ENCODE measurements at places on chromosomes 6 and 20.

- DNase-seq: no peak
Observed at GRCh38 chr6:91961671-91962070, 1374.8 kb upstream of the MAP3K7 start.

GRCh38 chr6:148530394-148530953, 187.8 kb downstream of the SASH1 start:
- DNase-seq: no peak

DNA sequence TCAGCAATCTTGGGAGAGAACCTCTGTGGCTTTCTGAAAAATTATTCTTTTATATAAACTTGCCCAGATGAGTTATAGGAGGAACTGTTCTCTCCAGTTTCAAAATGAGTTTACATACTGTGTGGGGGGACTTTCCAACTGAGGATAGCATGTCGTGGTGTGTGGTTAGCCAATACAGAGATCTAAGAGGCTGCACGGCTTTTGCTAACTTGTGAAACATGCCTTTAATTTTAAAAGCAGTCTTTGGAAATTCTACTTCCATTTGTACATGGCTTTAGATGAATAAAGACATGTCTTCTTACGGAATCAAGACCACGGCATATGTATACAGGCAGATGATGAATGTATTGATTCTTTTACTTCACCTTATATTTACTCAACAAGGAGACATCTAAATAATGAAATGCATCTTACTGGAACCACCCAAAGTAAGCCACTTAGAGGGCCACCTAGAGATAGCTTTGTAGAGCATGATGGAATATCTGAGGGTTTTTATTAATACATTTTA, 39.8 kb downstream of the HIVEP1 start:
- DNase-seq: peak; percentile 52

GRCh38 chr20:11001764-11002540, 328.2 kb upstream of the JAG1 start:
- no peak for DNase-seq

- DNase-seq: no peak
Observed at GRCh38 chr6:110693296-110693695, 122.0 kb downstream of the CDK19 start.

DNA sequence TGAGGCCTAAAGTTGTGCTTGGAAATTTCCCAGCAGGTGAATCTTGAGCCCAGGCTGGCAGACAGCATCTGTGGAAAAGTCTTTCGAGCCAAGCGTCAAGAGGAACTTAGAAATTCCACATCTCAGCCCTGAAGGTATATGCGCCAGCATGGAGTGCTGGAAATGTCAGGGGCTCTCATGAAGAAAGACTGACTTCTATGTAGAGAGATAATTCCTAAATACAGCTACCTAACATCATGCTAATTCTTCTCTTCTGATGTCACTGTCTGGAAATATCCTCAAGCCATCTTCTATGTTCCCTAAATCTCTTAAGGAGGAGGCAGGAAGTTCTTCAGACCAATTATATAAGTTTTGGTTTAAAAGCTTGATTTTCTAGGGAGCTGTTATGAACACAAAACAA, 492.4 kb upstream of the MARCKS start:
- no peak for DNase-seq

DNA sequence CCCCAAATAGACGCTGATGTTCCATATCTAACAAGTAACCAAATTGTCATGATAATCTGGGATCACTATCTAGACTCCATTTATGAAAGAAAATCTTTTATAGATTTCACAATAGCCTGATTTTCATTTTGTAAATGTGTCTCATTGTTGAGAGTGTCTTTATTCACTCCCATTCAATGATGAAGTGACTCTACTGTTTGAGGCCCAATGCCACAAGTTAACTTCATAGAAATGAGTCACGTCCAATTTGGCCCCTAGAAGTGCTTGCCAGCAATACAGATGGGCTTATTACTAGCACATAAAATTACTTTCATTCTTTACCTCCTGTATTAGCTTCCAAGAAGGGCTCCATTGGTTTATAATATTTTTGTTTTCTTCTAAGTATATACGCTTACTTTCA, 6.3 kb downstream of the IPCEF1 start:
- no peak for DNase-seq

DNA sequence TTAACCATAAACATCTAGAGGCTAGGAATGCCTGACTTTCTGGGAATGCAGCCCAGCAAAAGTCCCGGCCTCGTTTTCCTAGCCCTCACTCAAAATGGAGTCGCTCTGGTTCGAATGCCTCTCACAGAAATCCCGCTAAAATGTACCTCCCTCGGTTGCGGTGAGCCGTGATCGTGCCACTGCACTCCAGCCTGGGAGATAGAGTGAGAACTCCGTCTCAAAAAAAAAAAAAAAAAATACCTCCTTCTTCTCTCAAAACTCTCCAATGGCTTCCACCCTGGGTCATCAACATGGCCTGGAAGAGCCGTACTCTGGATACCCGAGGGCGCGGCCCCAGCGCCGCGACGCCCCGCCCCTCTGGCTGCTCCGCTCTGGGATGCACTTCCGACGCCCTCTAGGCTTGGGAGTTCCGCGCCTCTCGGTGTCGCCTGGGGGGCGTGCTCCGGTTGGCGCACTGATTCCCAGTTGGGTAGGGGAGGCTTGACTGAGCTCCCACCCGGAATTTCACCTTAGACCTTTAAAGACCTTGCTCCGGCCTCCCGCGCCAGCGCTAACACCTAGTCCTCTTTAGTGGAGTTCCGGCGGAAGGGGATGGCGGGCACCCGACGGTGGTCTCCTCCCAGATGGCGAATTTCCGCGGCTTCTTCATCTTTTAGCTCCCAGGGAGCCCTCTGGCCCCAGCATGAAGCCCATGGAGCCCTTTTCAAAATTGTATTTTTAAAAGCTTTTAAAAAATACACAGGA, 12.3 kb downstream of the HMGN4 start:
- peak; percentile 60 for DNase-seq

GRCh38 chr6:12903246-12903645, 186.7 kb downstream of the PHACTR1 start:
- no peak for DNase-seq

- no peak for DNase-seq
Observed at GRCh38 chr6:122449069-122449468, 22.5 kb downstream of the SERINC1 start.

- DNase-seq: no peak
Observed at GRCh38 chr6:137240168-137240567, 21.0 kb upstream of the IFNGR1 start.

GRCh38 chr6:1201547-1202200, 110.2 kb upstream of the FOXQ1 start:
- no peak for DNase-seq

GRCh38 chr6:107991772-107992550, 34.0 kb upstream of the SEC63 start:
- DNase-seq: no peak

GRCh38 chr20:64212755-64213154, 42.8 kb upstream of the PCMTD2 start:
- no peak for DNase-seq

DNA sequence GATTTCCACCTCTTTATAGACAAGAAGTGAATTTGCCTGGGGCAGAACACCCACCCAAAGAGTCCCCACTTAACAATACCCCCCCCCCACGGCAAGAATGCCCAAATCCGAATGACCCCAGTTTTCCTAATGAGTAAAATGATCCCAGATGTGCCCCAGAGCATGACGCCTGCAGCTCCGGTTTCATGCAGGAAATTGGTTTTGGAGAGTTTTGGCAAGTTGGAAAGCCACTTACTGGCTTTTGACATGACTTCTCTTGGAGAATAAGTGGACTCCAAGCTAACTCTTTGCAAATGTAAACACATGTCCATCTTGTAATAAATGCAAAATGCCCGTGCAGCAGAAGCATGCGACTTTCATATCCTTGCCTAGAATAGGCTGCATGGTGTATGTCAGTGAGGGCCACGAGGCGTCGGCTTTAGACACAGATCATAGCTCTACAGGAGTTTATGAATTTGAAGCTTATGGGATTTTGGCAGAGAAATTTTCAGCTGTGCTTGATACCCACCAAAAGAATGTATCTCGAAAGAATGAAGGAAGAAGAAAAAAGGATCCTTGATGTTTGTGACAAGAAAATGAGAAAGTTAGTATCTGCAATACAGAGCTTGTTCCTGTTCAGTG, 24.2 kb downstream of the EDN3 start:
- no peak for DNase-seq

- no peak for DNase-seq
Observed at GRCh38 chr6:89454300-89454699, 21.3 kb downstream of the ANKRD6 start.

DNA sequence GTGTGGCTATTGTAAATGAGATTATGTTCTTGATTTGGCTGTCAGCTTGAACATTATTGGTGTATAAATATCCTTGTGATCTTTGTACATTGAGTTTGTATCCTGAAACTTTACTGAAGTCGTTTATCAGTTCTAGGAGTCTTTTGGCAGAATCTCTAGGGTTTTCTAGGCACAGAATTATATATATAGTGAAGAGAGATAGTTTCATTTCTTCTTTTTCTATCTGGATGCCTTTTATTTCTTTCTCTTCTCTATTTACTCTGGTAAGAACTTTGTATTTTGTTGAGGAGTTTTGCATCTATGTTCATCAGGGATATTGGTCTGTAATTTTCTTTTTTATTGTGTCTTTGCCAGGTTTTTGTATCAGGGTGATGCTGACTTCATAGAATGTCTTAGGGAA, 589.2 kb upstream of the MAN1A1 start:
- DNase-seq: no peak

GRCh38 chr20:9581509-9581908, 67.1 kb downstream of the LAMP5 start:
- no peak for DNase-seq

DNA sequence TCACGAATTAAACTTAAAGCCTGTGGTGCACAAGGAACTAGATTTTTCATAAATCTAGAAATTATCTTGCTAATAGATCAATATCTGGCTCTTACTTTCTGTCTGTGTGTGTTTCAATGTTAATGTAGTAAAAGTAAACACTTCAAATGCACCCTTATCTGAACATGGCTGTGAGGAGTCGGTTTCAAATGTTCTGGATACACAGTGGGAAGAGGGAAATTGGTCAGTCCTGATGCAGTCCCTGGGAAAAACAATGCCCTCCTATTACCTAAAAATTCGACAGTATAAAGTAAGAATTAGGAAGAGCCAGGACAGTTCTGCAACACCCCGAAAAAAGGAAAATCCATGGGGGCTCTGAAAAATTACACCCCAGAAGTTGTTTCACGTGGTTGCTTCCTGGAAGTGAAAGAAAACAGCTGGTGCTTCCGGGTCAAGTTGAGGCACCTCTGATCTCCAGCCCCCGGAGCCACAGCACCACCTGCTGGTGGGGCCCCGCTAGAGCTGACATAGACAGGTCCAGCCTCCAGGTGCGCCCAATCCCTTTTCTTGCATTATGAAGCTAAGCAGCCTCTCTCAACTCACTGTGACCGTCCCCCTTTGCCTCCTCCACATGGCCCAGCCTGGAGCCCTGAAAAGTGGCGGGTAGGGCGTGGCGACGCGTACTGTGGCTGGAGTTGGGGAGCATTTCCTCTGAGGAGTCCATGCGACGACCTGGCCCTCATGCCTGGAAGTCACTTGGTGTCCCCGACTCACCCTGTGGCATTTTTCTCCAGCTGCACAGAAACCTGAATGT, 8.3 kb downstream of the SEMG2 start:
- DNase-seq: peak; percentile 45

- DNase-seq: no peak
Observed at GRCh38 chr20:63946986-63947637, 9.1 kb downstream of the UCKL1 start.

DNA sequence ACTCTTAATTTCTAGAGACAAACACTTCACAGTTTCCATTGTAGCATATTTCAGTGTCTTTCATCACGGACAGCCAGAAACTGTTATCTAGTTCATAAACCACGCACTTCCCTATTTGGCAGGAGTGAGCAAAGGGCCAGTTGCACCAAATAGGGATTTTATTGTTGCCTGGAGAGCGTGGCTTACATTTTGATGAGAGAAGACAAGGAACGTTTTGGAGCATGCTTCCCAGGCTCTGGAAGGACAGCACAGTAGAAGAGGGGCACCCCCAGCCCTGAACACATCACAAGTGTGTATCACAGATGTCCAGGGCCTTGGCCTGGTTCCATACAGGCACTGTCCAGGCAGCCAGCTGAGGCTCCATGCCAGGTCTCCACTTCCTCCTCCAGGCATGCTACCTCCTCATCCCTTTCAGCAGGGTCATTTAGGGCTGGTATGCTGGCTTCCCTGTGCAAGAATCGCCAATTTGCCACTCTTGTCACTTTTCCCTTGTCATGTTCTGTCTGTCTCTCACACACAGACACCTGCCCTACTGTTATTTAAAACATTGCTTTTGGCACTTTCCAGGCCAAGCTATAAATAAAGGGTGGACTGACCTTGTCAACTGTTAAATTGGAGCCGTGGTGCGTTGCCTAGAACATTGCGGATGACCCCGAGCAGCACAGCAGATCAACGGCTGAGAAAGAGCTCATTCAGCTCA, 235.0 kb upstream of the GMDS start:
- DNase-seq: no peak

DNA sequence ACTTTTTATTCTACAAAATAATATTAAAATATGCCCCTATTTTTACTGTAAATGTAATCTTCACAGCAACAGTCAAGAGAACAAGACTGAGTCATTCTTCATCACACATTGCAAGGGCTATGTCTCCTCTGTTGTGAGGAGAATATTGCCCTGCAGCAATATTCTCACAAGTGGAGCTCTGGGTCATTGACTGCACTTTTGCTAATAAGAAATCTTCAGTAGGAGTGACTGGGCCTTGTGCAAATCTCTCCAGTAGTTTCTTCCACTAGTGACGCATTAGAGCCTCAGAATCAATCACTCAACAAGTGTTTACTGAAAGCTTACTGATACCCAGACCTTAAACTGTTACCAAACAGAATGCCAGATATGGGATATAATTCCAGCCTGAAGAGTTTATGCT, 49.1 kb downstream of the LAMA2 start:
- no peak for DNase-seq

DNA sequence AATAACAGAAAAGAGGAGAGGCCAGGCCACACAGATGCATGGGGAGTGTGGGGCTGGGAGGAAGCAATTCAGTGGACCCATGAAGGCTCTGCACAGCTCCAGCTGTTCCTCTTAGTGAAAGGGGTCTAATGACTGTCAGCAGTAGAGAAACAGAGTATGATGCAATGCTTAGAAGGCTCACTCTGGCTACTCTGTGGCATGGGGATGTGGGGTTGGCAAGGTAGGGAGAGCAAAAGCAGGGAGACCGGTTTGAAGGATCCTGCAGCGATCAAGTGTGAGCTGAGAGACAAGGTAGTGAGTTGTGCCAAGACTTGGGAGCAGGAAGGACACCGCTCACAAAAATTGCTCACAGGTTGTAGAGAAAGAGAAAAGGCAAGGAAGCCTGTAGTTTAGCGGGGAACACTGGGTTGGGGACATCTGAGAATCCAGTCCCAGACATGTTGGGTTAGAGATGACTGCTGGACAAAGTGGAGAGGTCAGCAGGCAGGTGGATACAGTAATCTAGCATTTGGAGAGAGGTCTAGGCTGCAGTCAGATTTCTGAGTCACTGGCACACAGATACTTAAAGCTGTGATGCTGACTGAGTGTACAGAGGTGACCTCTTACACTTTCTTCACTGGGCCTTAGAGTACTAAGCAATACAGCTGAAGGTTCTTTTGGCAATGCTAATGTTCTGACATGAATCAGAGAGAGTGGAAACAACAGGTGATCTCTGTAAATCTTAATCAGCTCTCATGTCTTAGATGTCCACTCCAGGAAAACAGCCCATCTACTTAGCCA, 27.1 kb downstream of the NAPB start:
- DNase-seq: no peak

GRCh38 chr6:148112851-148113319, 229.8 kb upstream of the SASH1 start:
- no peak for DNase-seq

- DNase-seq: no peak
Observed at GRCh38 chr6:11969092-11969491, 43.0 kb upstream of the HIVEP1 start.

Data from activated naive CD4-positive, alpha-beta T cell treated with Interleukin-2 at 50 U/mL for 16 hours (primary cell).